ENCODE measurements at places on chromosomes 4 and X.

GRCh38 chr4:105092356-105092755, 54.3 kb upstream of the TET2 start:
- DNase-seq = no peak

DNA sequence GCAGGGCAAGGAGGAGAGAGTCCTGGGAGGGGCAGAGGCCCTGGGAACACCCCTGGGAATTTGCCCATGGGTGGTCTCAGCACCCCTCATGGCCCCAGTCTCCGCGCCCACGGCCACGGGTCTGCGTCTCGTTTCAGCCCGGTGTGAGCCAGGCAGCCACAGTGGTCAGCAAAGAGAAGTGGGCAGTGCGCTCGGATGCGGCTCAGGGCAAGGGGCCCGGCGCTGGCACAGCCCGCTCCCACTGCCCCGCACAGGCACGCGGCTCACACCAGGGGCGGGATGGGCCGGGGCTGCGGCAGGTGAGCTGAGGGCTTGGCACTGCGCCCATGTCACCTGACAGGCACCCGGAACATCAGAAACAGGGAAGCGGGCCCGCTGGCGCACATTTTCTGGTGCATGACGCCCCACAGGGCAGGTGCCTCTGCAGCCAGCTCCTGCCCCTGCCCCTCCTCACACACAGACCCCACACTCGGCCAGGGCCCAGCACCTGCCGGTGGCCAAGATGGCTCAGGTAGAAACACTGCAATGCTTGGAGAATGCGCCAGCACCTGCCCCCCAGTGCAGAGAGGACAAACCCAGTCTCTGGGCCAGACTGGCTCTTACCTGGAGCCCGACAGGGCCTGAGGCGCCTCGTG, 41.9 kb upstream of the MXD4 start:
- DNase-seq = no peak

GRCh38 chrX:1518512-1518911, 18.5 kb downstream of the P2RY8 start:
- no peak for DNase-seq

- no peak for DNase-seq
Measured at GRCh38 chr4:172245516-172245915, 432.3 kb downstream of the GALNTL6 start.

GRCh38 chrX:20863649-20864048, 510.6 kb upstream of the CNKSR2 start:
- no peak for DNase-seq

DNA sequence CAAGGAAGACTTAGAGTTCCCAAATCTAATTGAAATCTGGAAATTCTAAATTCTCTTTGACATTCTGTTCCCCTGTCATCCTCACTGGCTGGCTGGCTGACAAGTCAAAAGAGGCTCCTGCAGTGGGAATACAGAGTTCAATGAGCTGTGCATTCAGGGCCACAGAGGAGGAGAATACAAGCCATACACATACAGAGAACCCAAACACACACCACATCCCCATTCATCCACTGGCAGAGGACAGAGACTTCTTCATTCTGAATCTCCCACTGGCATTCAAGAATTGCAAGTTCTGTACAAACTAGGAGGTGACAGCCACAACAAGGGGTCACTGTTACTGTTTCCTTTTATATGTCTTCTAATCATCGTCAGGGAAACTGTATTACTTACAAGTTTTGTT, 49.7 kb downstream of the SAT1 start:
- no peak for DNase-seq

- DNase-seq = no peak
Measured at GRCh38 chr4:168618577-168619265, 121.9 kb downstream of the PALLD start.

DNA sequence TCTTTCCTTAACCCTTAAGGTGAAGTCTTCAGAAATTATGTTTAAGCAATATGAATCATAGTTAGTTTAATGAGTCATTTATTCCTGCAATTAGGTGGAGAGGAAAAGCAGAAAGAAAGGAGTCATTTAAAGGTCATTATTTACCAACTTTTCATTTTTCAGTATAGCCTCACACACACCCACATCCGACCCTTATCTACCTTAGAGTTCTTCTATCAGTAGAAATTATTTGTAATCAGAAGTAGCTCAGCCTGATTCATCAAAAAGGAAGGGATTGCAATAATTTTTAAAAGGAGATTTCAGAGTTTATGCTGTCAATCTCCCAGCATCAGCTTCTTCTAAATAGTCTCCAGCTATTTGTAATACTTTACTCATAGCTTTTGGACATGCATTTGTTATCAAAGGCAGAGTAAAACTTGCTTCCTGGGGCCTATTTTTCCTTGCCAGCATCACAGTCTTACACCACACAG, 5.9 kb downstream of the ANXA10 start:
- DNase-seq = no peak

DNA sequence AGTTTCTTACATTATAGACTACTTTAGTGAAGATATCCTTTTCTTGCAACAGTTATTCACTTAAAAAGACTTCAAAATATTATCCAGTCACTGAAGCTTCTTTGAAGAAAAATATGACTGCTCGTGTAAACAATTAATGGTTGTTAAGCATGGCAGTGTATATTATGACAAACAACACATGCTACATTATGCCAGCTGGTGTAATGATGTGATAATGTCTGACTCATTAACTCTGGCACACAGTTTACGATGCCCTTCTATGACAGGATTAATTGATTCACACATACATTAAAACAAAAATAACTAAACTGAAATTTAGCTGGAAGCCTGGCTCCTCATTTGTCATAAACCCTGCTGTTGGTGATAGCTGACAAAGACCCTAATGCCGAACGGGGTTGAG, 22.4 kb downstream of the GK2 start:
- no peak for DNase-seq

GRCh38 chr4:57303012-57303751, 193.0 kb upstream of the IGFBP7 start:
- DNase-seq = no peak

GRCh38 chrX:28981952-28982351, 394.7 kb downstream of the IL1RAPL1 start:
- DNase-seq = no peak

DNA sequence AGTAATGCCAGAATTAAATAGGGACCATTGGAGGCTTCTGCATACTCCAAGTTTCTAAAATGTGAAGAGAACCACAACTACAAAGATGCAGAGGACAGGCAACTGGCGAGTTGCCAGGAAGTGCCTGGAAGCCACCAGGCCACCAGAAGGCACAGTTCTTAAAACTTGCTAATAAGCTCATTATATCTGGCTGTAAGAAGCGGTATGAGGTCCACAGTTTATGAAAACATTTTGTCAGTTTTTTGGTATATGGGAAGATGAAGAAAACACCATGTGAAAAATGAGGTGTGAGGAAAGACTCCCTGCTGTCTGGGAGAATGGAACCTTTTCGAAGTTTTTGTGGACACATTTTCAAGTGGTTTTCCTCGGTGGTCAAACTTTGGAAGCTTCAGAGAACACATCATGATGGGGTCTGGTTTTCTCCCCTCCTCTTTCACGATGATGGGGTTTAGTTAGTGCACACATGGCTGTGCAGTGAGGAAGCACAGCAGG, 202.7 kb downstream of the NR3C2 start:
- DNase-seq = no peak

DNA sequence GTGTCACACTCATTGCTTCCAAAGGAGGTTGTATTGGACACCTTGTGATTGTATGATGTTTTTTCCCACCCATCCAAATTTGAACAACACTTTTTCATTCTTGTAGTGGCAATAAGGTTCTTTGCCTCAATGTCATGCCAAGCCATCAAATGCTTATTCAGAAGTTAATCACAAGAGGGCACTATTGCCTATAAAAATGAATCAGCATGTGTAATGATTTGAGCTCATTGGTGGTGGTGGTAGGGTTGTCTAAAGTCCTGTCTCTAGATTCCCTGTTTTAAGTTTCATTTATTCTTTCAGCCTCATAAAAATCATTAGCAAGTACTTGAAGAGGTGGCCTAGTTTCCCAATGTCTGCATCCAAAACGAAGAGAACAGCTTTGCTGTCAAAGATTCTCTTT, 37.0 kb downstream of the IRS4 start:
- DNase-seq = no peak

- no peak for DNase-seq
Measured at GRCh38 chrX:88416002-88416401, 331.0 kb upstream of the CPXCR1 start.

GRCh38 chrX:104284507-104284906, 29.8 kb upstream of the ESX1 start:
- DNase-seq = no peak

DNA sequence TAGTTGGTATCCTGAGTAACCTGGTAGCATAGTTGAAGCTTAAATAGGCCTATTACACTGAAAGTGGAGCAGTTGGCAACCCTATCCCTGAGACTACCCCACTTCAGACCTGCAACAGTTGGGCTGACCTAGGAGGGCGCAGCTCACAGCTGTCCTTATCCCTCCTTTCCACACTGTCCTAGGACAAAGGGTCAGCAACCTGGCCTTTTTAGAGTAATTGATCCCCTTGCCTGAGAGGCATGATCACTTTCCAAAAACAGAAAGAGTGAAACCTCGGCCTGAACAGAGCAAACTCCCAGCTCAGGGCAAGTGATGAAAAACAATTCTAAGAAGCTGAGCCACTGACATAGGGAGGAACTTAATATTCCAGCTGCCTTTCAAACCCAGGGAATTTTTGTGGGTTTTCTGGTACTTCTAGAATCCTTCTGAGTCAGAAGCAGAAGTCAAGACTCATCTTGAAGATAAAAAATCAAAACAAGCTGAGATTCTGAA, 94.9 kb upstream of the MYOZ2 start:
- DNase-seq = no peak

- DNase-seq = no peak
Measured at GRCh38 chr4:738781-739280, 33.2 kb downstream of the PCGF3 start.

- DNase-seq = no peak
Measured at GRCh38 chrX:26952213-26952612, 510.9 kb downstream of the PPP4R3C start.

DNA sequence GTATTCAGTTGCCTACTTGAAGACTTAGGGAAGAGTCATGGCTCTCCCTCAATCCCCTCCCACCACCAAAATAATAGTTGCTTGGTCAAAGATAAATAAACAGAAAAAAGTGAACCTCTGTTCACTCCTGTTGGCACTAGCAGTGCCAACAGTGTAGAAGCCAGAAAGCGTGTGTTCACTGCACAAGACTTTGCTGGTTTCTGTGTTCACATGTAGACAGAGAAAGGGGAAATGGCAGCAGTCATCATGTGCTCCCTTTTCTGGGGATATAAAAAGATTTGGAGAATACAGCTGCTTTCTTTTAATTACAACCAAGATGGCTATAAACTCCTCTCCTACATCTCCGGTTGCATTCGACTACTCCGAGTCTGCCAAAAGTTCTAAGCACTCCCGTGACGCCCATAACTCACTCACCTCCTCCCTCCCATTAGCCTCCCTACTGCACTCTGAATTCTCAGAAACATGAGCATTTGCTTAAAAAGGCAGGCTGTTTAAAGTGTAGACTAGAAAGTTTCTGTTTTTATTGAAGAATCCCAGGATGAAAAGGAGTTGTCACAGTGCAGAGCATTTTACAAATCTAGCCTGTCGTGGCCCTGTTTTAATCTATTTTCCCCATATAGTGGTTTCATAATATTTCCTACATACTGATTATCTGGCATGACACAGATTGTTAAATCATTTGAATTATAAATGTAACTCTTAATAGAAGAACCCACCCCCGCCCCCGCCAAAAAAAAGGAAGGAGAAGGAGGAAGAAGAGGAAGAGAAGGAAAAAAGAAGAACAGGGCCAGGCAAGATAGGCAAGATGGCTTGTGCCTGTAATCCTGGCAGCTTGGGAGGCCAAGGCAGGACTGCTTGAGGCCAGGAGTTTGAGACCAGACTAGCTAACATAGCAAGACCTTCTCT, 16.7 kb downstream of the LGI2 start:
- peak; percentile 79 for DNase-seq

- no peak for DNase-seq
Measured at GRCh38 chr4:177860171-177860570, 417.9 kb upstream of the AGA start.

DNA sequence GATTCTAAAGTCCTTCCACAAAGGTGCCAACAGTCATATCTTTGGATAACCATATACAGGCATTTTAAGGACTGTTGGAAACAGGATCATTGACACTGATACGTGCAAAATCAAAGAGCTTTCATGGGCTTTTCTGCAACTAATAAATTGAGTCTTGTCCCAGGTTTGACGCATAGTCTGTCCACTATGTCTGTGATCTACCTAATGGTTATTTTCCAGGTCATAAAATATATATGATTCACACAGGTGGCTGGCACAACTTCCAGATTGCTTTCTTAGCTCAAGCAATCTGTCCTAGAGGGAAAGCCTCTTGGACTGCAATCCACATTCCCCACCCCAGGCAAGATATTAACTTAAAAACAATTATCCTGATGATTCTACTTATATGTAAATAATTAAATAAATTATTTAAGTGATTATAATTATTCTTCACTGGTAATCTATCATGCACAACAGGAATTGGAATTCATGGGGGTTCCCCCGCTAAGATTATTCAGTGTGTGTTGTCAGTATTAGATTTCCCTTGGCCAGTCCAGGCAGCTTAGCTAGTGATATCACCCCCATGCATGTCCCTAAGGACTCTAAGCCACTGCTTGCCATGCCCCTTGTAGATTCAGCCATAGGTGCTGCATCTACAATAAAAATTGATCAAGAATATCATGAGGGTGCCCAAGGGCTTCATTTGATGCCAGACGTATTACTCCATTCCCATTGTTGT, 97.8 kb downstream of the TLL1 start:
- DNase-seq = no peak

GRCh38 chr4:111802191-111802590, 343.1 kb upstream of the FAM241A start:
- DNase-seq = no peak

DNA sequence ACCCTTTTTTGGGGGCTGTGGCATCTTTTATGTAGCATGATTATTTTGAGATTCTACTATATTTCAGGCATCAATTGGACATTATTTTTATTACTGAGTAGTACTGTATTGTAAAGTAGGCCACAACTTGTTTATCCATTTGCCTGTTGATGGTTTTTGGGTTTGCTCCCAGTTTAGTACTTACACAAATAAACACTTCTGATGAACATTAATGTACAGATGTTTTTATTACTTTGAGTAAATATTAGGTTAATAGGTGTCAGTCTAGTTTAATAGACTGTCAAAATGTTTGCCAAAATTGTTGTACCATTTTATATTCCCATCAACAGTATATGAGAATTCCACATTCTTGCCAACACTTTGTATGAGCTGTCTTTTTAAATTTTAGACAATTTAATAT, 214.9 kb upstream of the MAD2L1 start:
- no peak for DNase-seq

- no peak for DNase-seq
Measured at GRCh38 chrX:150198776-150199175, 164.3 kb upstream of the MAMLD1 start.

DNA sequence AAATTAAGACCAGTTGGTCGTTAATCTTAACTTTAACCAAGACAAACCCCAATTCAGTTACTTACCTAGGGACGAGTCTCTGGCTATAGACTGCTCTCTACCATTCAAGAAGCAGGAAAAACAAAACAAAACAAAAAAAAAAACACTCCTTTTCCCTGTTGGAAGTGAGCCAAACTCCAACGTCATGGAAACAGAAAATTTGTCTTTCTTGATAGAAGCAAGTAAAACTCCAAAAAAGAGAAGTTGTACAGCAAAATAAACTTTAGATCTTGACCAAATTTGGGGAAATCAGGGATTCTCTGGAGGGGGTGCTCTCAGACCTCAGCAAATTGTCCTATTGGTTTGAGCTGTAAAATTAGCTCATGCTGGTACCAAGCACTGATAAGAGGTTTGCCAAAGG, 3.7 kb downstream of the CNGA1 start:
- no peak for DNase-seq

All from right forelimb (tissue), 1 donor.